ENCODE measurements at places on chromosomes 11 and 22.

DNA sequence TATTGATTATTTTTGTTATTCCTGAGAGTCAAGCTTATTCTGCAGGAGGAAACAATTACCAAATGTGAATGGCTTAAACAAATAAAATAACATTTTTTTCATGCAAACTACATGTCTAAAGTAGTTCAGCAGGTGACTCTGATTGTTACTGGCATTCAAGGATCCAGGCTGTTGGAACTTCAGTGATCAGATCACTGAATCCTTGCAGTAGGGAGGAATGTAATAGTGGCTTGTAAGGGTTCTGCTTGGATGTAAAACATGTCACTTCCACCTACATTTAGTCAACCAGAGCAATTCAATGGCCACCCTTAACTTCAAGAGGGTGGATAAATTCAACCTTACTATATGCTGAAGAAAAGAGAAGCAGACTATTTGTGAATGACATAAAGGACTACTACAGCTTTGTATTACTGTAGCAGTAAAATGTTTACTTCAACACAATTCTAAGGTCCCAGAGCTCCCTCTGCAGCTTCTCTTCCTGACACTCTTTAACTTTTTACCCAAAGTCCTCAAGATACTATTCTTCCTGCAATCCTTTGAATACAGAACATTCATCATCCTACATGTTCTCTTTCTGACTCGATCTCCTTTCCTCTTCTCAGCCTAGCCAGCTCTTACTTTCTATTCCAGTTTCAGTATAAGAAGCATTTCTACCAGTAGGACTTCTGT, 284.0 kb downstream of the LRRC4C start:
- DNase-seq: no peak

DNA sequence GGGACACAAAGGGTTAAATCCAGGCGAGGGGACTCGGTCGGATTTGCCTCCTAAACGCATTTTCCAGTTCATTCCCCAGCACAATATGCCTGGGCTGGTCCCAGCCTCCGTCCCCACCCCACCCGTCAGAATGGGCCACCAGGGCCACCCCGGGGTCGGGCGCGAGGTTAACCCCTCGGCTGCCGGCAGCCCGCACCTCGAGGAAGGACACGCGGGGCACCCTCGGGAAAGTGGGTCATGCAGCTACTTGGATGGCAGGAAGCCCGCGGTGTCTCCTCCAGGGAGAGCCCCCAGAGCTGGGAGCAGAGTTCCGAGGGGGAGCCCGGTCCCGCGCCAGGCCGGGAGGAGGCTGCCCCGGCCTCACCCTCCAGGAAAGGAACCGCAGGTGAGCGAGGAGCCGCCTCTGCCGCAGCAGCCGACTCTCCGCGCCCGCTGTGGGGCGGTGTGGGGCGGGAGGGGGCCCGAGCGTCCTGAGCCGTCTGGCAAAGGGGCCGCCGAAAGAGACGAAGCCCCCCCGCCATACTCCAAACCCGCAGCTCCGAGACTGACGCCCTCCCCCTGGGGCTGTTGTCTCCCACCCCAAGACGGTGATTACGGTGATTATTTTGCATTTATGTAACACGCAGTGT, 1.4 kb downstream of the NECTIN1 start:
- DNase-seq: no peak

- DNase-seq: peak; percentile 77
These were observed 10.1 kb upstream of the PDGFB start for GRCh38 chr22:39254789-39255298.

DNA sequence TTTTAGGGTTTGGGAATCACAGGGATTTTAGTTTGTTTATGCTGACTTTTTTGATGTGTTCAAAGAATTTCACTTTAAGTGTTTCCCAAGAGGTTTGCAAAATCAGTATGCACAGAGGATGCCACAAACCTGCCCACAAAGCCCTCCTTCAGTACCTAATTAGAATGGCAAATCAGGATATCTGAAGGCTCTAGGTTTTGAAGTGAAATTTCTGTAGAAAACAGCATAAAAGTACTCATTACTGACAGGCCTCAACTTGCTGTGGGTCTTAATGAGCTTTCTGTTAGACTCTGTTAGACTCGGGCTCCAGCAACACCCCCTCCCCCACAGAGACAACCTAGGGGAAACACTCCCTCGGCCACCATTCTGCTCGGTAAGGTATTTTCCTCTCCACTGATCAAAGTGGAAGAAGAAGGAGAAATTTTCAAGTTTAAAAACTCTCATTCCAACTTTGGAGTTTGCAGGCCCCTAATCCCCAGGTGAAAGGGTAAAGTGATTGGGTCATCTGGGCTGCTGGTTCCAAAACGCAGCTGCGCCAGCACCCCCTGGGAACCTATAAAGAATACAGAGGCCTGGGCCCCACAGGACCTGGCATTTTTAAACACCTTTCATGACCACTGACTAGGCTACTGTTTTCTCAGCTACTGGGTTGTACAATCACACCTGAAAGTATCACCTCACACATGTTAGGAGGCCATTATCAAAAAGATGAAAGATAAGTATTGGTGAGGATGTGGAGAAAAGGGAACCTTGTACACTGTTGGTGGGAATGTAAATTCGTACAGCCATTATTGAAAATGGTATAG, 67.5 kb downstream of the PLEKHA7 start:
- DNase-seq: no peak

DNA sequence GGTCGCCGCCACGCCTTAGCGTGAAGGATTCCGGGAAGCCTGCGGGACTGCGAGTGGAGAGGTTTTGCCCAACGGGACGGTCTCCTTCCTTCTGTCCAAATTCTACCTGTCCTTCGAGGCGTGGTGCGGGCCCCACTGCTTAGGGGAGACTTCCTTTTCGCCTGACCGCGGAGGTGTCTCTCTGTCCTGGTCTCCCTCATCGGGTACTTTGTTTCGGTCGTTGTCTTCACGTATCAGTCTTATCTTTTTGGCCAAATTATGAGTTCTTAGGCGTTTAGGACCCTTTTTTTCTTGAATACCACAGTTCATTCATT, 388 bp downstream of the HINFP start:
- no peak for DNase-seq

DNA sequence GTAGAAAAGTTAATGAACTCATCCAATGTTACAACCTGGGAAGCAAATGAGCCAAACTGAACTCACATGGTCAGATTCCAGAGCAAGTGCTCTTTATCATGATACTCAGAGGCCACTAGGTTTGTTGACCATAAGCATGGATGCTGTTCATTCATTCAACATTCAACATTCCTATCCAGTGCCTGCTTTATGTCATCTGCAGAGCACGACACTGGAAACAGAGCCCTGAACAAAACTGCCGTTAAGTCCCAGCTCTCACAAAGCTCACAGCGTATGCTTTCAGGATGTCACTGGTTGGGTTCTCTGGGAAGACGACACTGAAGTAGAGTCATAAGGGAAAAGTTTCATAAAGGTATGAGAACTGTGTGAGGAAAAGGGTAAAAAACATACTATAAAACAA, 105.8 kb upstream of the TRIM77 start:
- DNase-seq: no peak

DNA sequence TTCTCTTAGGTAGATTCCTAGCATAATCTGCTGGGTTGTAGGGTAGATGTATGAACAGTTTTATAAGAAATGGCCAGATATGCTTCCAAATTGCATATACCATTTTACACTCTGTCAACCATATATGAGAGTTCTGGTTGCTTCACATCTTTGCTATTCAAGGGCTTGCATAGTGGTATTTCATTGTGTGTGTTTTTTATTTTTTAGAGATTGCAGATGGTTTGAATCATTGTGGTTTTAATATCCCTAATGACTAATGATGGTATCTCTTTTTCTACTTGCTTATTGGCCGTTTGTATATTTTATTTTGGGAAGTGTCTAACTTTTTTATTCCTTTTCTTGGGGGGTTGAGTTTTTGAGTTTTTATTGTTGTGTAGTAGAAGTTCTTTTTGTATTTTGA, 26.9 kb downstream of the RNF214 start:
- no peak for DNase-seq

GRCh38 chr11:115144014-115144413, 360.2 kb downstream of the CADM1 start:
- DNase-seq: no peak

DNA sequence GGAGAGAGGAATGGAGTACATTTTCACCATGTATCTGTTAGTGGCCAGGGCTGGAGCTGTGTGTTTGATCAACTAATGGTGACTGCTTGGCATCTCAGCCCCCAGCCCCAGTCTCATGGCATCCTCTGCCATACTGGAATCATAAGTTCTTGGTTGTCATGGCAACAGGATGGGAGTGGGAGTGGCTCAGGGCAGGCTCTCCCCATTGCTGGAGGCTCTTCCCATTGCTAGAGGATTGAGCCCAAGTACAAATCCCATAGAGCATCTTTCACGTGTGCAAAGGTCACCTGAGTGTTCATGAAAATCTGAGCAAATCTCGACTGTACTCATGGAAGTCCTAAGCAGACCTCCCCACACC, 14.9 kb downstream of the DNAJB13 start:
- DNase-seq: no peak

GRCh38 chr11:123344790-123345357, 85.2 kb upstream of the GRAMD1B start:
- no peak for DNase-seq

DNA sequence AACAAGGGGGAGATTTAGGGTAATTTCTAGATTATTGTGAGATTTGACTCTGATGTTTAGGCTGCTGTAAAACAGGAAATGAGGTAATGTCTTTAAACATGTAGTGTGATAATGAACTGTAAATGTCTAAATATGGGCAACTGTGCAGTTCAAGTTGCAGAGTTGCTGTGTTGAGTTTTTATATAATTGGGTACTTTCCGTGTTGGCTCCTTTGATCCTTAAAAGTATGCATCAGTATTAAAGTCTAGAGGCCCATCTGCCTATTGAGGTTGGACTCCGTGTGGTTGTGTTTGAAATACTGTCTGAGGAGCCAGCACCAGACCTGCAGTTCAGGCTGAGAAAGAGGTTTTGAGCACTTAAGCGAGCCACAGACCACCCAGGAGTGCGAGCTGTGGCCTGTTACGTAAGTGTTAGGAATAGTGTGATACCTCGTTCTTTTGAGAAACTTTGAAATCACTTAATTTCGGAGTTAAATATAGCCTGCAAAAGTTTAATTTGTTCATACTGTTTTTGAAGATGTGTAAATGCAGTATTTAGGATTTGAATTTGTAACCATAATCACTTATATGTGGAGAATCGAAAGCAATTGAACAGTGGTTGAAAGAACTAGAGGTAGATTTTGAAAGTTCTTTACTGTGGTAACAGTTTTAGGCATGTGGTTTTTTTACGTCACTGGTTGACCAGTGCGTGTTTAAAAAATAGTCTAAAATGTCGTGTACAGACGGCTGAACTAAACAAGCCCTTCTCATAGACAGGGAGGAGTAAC, 9.0 kb downstream of the FAM118A start:
- DNase-seq: no peak

DNA sequence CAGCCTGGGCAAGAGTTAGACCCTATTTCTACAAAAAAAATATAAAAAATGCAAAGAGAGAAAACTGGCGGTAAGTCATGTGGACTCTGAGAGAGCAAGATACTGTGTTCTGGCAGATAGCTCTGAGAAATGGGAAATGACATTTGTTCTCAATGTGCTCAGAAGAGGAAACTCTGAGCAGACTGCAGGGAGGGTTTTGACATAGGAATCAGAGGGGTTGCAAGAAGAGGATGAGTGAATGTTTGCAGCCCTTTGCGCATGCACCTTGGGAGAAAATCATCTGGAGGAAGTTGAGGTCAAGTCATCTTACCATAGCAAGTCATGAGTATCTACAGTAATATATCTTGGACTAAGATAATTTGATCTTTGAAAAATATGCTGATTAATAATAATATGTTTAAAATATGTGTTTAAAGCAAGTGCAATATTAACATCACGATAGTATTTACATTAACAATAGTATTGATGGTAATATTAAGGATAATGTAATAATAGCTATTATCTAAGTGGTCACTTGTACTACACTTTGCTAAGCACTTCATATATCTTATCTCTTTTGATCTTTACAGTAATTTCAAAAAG, 2.6 kb downstream of the ACER3 start:
- DNase-seq: no peak

- DNase-seq: no peak
These were observed 759.0 kb upstream of the CCDC90B start for GRCh38 chr11:84045146-84045545.

DNA sequence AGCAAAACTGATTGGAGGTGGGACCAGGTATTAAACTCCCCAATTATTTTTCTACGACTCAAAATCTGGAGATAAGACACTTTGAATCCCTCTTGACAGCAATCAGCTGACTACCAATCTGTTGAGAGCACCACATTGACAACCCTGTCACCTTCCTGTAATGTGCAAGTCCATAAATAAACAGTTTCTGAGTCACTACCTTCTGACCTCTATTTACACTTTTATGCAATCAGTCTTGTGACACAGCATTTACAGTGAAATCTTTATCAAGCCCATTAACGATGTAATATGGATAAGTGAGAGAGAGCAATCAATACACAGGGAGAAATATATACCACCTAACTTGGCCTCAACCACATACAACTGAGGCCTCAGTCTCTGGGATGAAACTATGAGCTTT, 283.7 kb upstream of the ANO5 start:
- DNase-seq: no peak

DNA sequence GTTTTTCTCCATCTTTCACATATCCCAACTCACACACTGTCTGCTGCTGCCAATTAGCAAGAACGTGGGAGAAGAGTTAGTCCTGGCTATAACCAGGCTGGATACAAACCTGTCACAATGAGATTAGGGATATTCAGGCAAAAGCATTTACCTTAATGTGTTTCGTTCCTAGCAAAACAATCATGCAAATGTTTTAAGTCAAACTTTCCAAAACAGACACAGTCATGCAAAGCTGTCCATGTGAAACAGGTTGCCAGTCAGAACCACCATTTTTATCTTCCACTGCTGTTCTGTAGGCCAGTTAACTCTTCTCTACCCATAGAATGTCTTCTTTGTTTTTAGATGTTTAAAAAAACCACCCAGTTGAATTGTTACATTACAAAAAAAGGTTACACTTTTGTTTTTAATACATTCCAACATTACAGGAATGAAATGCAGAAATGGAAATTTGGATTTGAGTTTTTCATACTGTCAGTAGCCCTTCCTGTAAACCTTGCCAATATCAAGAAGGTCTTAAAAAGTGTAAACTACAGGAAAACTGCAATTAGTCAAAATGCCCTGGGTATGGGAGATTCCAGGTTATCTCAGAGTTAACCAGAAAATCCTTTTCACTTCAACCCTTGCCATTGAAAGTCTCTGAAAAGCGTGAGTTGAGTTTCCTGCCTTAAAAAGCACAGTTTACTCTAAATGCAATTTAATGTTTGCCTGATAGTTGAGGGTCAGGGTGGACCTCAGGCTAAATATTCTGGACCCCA, 34.2 kb upstream of the LDLRAD3 start:
- no peak for DNase-seq

DNA sequence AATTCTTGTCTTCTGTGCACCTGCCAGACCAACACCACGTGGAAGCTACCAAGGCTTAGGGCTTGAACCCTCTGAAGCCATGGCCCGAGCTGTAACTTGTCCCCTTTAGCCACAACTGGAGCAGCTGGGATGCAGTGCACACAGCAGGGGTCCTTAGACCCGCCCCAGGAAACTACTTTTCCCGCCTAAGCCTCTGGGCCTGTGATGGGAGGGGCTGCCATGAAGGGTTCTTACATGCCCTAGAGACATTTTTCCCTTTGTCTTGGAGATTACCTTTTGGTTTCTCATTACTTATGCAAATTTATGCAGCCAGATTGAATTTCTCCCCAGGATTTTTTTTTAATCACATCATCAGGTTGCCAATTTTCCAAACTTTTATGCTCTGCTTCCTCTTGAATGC, 9.7 kb downstream of the PATE3 start:
- no peak for DNase-seq
